ENCODE measurements at places on chromosomes 11 and 22.

DNA sequence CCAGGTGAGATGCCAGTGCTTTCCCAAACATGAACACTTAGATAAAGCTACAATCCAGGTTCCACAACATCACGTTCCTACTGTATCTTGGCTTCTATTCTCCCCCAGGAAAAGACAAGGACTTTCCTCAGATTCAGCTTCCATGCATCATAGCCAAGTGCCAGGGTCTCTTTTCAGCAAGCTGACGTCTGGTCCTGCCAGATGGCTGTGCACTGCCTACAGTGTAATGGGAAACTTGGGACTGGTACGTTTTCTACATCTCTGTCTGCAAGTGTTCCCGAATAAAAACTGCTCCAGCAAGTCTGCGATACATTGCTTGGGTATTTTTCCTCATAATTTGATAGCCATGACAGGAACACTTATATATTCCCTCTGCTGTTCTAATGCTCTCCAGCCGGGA, 412.5 kb downstream of the FAM181B start:
- no peak for DNase-seq

DNA sequence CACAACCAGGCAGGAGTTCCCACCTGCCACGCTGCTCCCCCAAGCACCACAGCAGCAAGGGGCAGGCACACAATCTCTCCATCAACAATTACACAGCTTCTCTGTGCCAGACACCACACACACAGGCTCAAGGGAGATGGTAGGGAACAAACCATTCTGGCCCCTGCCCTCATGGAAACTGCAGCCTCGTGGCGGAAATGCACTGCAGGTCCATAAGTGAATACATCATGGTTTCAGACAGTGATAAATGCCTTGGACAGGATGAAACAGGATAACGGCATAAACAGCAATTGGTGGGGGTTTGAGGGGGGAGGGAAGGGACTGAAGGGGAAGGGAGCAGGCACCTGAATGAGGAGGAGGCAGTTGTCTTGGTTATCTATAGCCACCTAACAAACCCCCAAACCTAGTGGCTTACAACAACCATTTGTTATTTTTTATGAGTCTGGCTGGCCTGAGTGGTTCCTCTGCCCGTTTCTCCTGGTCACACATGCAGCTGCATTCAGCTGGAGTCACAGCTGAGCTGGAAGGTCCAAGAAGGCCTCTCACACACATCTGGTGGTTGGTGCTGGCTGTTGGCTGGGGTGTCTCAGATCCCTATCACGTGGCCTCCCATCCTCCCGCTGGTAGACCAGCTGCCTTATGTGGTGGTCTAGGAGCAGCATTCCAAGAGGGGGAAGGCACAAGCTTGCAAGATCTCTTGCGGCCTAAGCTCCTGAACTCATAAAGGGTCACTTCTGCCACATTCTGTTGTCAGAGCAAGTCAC, 15.0 kb upstream of the YWHAH start:
- no peak for DNase-seq

DNA sequence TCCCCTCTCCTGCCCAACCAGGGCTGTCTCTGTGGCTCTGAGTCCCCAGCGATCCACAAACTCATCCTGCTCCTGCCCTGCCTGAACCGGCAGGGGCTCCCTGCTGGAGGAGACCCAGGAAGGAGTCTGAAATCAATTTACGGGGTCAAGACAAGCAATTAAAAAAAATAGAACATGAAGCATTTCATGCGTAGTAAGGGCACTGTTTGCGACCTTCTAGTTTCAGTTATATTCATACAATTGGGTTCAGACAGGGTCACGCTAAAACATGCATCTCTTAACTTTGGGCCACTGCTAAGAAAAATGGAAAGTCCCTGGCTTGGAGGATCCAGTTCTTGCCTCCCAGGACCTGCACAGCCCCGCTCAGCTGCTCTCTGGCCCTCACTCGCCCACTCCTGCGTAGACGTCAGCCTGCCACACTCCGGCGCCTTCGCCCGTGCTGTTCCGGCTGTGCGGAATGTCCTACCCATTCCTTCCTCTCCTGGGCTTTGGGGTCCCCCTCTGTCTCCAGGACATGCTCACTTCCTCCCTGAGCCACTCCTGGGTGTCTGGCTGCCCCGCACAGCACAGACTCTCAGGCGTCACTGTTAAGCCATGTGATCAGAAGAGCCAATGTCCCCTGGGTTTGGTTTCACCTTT, 12.8 kb downstream of the NFAM1 start:
- DNase-seq: no peak

DNA sequence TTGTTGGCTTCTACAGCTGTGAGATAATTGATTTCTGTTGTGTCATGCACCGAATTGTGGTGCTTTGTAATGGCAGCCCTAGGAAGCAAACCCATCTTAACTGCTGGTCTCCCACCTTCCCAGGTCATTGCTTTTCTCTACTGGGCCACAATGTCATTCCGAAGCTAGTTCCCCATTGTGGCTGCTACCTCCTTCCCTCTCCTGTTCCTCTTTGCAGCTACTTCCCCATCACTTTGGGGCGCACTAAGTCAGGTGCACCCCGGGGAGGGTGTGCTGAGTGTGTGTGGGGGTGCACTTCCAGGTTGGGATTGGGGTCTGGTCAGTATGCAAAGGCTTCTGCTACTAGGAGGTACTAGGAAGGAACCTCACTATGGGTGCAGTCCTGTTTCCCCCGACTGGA, 109.3 kb downstream of the ST3GAL4 start:
- DNase-seq: no peak

DNA sequence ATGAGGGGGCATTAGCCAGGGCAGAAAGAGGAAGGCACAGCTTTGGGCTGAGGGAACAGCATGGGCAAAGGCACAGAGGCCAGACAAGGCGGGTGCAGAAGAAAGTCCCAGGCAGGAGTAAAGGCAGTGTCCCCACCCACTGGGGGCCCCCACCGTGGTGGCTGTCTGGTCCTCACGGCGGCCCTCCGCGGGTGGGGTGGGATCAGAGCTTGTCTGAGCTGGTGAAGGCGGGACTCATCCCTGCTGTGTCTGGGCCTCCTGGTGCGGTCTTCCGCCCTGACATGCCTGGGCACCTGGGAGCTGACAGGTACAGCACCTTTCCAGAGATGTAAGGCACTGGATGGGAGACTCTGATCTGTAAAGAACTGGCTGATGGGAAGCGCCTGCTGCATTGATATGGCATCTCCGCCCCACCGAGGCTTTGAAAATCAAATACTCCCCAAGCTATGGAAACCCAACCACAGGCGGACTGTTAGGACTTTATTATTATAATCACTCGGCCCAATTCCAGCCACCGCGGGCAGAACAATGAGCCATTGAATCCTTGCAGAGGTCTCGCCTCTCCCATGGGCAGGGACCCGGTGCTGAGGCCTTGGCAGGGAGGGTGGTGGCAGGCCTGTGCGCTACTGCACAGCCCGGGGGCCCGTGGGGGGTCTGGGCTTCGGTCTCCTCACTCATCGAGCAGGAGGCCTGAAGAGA, 14.2 kb upstream of the GNB1L start:
- DNase-seq: no peak

- no peak for DNase-seq
Measured at GRCh38 chr11:45616802-45617549, 48.4 kb downstream of the CHST1 start.

DNA sequence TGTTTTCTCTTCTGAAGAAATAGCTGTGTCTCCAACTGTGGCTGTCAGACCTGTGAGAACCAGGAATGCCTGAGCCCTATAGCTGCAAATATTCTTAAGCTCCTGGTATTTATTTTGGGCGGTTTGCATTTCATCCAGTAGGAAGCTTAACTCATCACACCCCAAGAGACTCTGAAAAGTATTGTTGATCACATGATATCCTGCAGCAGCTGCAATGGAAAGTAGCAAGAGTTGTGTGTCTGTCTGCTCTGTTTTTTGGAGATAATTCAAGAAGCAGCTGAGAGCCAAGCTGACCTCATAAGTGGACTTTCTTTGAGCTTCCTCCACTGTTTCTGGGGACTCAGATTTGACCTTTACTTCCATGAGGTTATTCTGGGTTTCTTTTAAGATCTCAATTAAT, 36.4 kb upstream of the MRPL17 start:
- no peak for DNase-seq

GRCh38 chr11:134074346-134074745, 5.5 kb downstream of the JAM3 start:
- DNase-seq: no peak

- DNase-seq: no peak
Measured at GRCh38 chr11:120898568-120898967, 125.3 kb upstream of the TBCEL start.

DNA sequence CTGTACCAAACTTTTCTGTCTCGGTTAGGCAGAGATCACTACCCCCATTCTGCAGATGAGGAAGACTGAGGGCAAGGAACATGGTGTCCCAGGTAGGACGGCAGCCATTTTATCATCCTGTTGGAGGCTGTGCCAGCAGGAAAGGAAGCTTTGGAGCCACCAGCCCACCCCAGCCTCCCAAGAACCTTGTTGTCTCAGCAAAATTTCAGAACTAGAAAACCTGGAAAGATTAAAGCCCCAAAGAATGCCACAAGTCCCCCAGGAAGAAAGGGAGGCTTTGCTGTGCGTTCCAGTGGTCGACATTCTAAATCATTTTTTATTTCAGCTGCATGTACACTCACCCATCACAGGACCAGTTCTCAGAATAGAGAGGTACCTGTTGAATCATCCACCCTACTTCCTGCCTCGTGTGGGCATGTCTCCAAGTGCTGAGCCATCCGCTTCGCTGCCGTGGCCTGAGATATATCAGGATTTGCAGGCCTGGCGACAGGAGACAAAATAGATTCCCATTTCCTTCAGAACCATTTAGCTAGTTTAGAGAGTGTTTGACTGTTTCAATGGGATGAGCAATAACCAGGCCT, 13.0 kb upstream of the EIF3D start:
- DNase-seq: no peak

GRCh38 chr22:35218079-35218478, 39.2 kb upstream of the HMGXB4 start:
- DNase-seq: no peak
